ENCODE measurements at places on chromosomes 2 and 18. TPM values are rescaled to one million over a fixed set of nuclear protein-coding genes. Genes with fewer than 3 reads are reported as not detected.

DNA sequence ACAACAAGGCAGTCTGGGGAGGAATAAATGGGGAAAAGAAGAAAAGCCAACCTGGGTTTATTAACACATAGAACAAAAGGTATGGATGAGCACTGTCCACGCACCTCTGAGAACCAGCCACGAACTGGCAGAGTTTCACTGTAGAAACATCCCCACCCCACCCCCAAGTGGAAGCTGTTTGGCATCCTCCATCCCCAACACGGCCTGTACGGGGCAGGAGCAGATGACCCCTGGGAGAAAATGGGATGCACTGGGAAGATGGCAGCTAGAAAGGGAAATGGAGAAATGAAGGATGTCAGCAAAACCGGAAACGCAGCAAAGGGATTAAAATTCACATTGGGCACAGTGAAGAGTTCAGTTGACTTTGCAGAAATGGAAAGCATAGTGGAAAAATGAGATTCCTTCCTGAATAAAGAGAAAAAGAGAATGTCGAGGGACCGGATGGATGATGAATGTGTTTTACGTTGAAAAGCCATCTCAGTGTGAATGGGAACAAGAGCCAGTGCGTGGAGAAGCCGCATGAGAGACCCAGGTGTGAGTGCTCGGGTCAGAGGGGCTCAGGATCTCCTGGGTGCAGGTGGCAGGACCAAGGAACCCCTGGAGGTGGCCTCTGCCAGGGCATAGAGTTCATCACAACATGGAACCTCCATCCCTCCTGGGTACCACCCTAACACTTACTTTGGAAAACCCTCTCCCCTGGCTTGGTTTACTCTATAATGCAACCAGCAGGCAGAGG lies 247.0 kb downstream of the ALPK2 start:
- DNase-seq: no peak

DNA sequence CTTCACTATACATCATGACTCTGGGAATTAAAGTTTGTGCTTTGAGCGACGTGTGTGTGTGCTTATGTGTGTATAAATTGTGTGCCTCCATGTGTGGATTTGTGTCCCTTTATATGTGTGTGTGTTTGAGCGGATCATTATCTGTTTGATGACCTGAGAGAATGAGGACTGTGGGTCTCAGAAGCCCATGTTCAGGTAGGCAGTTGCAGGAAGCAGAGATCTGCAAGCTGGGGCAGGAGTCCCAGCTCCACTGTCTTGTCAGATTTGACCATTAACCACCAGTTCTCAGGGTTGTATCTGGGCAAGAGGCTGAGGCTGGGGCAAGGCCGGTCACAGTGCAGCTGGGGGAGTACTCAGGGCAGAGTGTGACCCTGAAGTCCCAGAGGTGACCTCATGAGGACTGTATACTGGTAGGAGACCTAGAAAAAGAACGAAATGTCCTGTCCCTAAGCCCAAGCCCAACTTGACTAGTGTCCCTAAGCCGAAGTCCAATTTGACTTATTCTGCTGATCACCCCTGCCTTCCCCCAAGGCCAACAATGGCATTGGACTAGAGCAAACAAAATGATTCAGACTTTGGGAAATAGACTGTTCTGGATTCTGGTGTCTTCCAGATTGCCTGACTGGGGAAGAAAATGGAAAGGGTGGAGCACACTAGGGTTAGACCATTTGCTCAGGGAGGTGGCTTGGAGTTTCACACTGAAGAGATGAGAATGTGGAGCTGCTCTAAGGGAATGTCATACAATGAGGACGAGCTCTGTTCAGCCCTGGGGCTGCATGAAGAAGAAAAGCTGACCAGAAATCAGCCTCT lies 28.1 kb downstream of the RHOB start:
- DNase-seq: no peak

DNA sequence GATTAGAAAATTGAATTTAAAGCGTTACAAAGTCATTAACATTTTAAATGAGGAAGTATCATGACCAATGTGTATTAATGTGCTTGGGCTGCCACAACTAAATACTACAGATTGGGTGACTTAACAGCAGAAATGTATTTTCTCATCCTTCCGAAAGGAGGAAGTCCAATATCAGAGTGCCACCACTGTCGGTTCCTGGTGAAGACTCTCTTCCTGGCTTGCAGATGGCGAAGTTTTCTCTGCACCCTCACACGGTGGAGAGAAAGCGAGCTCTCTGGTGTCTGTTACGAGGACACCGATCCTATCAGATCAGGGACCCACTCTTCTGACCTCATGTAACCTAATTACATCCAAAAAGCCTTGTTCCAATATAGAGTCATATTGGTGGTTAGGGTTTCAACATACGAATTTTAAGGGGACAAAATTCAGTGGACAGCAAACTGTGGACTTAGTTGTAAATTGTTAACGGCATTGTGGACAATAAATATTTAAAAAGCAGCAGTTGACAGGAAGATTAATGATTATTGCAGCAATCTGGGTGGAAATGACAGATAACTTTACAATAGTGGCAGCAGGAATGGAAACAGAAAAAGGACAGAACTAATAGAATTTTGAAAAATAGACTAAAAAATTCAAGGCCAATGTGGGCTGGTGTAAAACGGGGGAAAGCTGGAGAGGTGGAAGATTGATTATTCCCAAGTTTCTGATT lies 35.1 kb upstream of the CYRIA start:
- DNase-seq: no peak

GRCh38 chr2:26195040-26195984 lies 22.4 kb downstream of the GAREM2 start:
- DNase-seq: no peak

DNA sequence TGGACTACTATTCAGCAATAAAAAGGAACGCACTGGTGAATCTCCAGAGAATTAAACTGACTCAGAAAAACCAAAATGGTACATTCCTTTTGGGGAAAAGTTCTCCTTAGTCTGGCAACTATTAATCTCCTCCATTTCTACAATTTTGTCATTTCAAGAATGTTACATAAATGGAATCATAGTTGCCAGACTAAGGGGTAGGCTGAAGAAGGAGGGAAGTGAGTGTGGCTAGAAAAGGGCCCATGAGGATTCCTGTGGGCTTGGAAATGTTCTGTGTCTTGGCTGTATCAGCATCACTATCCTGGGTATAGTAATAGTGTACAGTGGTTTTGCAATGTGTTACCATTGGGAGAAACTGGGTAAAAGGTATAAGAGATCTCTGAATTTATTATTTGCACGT lies 72.4 kb downstream of the ZAP70 start:
- DNase-seq: no peak

GRCh38 chr2:75170889-75171288 lies 28.4 kb downstream of the TACR1 start:
- no peak for DNase-seq

DNA sequence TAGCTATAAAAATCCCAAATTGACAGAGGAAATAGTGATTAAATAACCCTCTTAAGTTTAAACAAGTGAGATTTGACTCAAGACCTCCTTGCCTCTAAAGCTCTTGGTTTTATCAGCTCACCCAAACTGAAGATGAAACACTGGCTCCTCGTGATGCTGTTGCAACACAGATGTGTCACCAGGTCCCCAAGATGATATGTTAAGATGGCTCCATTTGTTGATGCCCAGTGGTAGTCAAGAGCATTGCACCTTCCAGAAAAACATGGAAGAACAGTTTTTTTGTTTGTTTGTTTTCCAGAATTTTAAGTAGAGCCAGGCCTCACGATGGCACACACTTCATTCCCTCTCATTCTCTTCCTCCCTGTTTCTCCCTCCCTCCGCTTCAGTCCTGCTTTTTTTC lies 399.8 kb downstream of the TXNL1 start:
- no peak for DNase-seq

DNA sequence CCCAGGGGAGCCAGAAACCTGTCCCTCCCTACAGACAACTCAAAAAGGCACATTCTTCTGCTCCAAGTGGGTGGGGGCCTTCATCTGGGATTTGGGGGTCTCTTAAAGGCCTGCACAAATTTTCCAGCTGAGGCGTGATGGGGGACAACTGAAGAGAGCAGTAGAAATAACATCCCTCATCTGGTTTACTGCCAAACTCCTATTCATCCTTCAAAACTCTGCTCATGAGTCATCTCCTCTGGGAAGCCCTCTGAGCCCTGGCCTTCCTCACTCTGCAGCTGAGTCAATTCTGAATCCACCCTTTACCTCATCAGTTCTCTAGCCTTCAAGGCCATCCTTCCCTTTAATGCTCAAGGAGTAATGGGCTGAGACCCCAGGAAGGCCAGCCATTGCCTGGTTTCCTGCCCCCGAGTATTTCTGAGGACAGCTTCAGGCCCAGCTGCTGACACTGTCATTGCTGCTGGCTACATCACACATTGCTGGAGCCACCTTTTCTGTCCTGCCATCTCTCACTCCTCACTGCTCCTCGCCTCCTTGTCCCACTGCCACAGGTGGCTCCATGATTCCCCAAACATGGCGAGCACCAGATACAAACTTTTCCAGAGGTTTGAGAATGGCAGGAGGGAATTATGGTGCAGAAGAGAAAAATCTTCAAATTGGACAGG lies 32.2 kb upstream of the GLI2 start:
- DNase-seq: no peak

GRCh38 chr18:48566589-48566988 lies 27.8 kb downstream of the CTIF start:
- no peak for DNase-seq

DNA sequence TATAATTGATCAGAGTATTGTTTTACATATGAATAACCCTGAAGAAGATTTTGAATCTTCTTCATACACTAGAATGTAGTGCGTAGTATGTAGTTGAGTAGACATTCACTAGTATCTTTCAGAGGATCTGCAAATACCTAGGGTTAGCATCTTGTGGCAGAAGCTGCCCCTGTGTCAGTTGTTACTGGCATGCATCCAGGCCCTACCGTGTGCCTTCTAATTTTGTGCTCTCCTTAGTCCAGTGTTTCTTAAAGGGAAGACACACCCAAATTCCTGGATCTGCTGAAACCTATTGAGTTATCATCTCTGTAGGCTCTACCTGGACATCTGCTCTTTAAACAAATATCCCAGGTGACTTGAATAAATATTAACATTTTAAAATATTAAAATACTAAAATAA lies 99.7 kb upstream of the SERTAD2 start:
- DNase-seq: no peak

DNA sequence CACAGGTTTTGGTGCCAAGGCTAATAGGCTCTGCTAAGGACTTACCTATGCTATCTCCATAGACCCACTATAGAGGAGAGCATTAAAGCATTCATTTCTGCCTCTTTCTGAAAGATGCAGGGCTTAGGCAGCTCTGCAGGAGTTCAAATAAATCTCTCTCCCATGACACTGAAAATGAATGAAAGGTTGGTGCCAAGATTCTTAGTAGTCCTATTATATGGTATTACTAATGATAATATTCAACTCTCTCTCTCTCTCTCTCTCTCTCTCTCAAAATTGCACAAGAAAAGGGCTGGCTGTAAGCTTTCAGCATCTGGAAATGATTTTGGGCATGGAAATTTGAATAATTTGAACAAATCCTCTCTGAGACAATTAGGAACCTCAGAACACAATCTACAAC lies 433.7 kb downstream of the MBD2 start:
- DNase-seq: no peak

GRCh38 chr2:2777213-2777612 lies 446.1 kb upstream of the MYT1L start:
- no peak for DNase-seq

GRCh38 chr2:113891265-113891959 lies 1.5 kb downstream of the ACTR3 start:
- DNase-seq: no peak

DNA sequence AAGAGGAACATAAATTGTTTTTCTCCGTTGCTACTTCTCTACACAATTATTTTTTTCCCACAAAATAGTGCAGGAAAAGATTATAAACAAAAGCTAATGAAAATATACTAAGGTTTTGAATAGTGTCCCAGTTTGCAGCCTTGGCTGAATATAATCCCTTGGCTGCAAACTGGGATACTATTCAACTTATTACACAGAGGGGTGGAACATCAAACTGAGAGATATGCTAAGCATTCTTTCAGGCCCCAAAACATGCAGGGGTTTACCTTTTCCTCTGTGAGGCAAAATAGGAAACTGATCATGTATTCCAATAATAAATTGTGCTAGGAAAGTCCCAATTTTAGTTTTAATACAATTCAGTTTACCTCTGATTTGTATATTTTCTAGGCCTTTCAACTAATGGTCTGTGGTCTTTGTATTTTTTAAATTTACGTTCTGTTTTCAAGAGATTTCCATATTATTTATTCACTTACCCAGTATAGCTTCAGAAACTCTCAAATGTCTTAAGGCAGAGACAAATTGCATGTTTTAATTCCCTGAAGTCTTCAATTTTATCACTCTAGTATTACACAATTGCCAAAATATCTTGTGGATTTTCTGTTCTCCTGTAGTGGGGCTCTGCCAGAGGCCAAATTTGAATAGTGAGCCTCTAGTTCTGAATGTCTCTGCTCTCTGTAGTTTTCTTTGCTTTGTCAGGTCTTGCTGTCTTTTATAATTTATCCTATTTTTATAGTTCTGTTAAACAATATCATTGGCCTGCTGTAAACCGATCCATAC lies 63.9 kb downstream of the PPP1R1C start:
- no peak for DNase-seq

DNA sequence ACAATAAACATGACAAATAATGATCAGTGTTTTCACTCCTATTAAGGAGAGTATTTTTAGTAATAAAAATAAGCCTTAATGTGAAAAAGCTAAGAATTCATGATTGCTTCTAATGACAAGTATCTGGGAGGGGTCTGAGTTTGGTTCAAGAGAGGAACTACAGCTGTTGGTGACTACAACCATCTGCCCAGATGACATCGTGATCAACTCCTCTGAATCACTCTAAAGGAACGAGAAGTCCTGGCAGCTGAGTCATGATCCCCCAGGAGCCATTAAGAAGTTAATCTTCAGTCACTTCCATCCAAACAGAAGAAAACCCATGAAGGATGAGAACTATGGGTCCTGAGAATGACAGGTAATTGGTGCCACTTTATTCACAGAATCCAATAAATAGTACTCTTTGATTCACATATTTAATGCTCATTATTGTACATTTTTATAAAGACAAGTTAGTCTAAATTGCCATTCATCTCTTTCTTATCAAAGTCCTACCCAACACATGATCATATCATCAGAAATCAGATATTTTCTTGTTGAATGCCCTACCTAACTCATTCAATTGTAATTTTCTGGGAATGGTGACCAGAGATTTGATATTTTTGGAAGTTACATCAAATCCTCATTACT lies 6.8 kb downstream of the TFPI start:
- no peak for DNase-seq

DNA sequence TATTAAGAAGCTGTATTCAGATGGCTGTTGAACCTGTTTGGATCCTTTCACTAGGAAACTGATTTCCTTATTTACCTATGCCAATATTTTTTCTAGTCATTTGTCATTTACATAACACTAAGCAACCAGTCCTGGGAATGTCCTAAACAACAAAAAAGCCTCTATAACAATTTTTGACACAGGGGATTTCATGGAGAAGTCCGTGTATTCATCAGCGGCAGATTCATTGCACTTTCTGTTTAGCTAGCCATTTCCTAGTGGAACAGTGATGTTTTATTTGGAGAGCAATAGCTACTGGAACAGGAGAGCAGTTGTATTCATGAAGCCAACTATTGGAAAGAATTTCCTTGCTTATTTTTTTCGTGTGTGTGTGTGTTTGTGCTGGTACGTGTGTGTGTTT lies 604.3 kb upstream of the POU3F3 start:
- DNase-seq: no peak

GRCh38 chr2:88170472-88170892 lies 336 bp downstream of the THNSL2 start:
- peak; percentile 65 for DNase-seq

IL36RN gene
- total RNA-seq: not detected

MREG gene
- total RNA-seq: 7.7 TPM

ALPP gene
- total RNA-seq: not detected

TTC32 gene
- total RNA-seq: 30.5 TPM

KDM3A gene
- 93.1 TPM for total RNA-seq

NYAP2 gene
- total RNA-seq: not detected

GRP gene
- not detected for total RNA-seq

GPR55 gene
- total RNA-seq: 4.0 TPM
